Stimulated activated CD4-positive, alpha-beta T cell treated with anti-CD3 and anti-CD28 coated beads, Interleukin-15, amount 100 ng/mL, for 24 hours (primary cell): ENCODE measurements at places on chromosomes 3 and 15.

GRCh38 chr3:128845778-128846485, 33.5 kb upstream of the ACAD9 start:
- peak; percentile 92 for DNase-seq

DNA sequence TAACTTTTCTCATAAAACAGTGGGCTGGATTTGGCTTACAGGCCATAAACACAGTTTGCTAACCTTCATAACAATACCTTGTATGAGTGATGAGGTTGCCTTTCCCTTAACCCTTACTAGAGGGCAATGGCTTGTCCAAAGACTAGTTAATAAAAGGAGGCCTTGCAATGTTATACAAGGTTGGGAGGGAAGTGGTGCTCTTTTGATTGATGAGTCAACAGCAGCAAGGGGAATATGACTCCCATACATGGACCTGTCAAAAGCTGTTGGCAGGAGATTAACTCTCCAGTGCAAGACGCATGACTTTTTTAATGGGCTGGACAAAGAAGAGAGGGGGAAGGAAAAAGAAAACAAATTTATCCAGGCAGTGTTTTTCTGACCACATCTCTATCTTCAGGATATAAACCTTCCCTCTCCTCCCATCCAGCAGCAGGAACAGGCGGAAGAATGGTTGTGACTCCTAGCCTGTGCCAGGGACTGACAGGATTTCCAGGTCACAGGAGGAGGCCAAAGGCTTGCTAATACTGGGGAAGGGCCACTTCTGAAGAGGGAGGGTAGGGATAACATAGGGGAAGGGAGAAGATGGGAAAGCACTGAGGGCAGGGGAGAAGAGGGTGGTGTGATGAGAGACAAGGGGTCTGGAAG, 35.2 kb upstream of the ARL14 start:
- no peak for DNase-seq

- no peak for DNase-seq
Measured at GRCh38 chr3:49718858-49719213, 648 bp downstream of the AMIGO3 start.

GRCh38 chr3:177349384-177349783, 152.1 kb upstream of the TBL1XR1 start:
- no peak for DNase-seq

DNA sequence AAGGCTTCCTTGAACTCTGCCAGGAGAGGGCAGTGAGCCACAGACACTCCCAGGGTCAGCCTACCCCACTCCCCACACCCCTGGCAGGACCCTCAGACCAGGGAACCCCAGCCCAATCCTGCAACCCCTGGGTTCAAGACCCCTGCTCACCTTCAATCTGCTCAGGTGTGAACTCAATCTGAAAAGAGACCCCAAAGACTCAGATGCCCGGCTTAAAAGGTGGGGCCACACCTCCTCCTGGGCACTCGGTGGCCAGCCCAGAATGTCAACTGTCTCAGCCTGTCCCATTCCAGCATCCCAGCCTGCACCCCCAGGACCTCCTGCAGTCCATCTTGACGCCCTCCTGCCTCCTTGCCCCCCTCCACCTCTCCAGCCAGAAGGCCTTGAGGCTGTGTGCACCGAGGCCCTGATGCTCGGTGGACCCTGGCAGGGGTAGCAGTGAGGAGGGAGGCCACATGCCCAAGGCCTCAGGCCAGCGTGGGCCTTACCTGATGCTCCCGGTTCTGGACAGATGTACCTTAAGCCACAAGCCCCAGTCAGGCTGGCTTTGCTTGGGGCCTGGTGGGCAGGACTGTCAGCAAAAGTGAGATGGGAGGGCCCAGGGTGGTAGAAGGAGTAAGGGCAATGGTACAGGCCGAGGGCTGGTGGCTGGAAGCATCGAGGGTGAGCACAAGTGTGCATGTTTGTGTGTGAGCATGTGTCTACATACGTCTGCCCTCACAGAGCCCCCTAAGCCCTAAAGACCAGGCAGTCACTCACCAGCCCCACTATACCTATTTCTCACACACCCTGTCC, 2.2 kb downstream of the MYL3 start:
- DNase-seq: no peak

DNA sequence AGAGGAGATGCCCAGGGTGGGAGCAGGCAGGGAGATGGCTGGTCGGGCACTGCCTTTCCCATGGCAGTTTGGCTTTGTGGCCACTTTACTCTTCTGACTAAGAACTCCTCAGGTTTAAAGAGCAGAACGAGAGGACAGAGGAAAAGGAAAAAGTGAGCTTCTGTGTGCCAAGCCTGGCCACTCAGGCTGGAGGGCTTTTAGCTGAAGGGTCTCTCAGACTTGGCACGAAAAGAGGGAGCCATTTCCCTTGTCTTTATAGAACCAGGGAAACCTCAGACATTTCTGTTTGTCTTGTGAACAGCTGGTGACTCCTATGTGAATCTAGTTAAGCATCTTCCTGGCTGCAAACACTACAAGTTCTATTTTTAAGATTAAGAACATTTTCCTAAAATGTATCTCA, 23.3 kb upstream of the PSMD6 start:
- no peak for DNase-seq

- DNase-seq: peak; percentile 11
Measured at GRCh38 chr3:192772240-192772894, 45.0 kb upstream of the FGF12 start.

DNA sequence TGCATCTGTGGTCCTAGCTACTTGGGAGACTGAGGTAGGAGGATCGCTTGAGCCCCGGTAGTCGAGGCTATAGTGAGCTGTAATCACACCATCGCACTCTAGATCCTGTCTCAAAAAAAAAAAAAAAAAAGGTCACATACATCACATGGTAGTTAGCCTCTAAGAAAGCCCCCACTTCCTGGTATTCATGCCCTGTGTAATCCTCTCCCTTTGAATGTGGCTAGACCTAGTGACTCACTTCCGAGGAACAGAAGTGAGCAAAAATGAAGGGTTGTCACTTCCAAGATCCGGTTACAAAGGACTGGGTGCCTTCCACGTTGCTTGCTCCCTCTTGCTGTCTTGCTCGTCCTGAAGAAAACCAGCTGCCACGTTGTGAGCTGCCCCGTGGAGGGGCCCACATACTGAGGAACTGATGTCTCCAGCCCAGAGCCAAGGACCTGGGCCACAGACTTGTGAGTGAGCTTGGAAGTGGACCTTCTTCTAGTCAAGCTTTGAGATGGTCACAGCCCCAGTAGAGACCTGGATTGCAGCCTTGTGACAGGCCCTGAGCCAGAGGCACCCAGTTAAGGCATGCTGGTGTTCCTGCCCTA, 12.6 kb upstream of the LCTL start:
- no peak for DNase-seq

DNA sequence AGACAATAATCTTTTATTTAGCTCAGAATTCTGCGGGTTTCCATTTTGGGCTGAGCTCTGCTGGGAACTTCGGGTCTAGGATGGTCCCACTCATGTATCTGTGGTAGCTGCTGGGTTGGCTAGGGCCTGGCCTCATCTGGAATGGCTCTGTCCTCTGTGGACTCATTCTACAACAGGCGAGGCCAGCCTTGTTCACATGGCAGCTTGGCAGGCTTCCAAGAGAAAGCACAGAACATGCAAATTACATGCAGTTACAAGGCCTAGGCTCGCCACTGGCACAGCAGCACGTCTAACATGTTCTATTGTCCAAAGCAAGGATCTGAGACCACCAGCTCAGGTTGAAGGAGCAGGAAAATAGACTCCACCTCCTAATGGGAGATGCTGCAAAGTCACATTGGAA, 431.4 kb downstream of the PDCD6IP start:
- DNase-seq: no peak

DNA sequence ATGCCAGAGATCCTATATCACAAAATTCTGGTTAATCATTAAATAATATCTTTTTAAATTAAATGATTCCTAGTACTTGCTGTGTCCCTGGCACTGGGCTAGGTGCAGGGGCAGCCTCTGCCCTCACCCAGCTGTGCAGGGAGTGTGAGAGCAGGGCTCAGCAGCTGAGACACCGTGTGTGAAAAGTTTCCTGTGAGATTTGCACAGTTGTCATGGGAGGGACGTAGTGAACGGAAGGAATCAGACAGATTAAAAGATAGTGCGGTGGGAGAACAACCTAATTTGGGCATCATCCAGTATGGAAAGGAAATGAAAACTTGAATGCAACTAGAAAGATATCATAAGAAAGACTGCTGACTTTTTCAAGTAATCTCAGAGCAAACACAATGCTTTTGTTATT, 204.1 kb downstream of the SSR3 start:
- DNase-seq: no peak

DNA sequence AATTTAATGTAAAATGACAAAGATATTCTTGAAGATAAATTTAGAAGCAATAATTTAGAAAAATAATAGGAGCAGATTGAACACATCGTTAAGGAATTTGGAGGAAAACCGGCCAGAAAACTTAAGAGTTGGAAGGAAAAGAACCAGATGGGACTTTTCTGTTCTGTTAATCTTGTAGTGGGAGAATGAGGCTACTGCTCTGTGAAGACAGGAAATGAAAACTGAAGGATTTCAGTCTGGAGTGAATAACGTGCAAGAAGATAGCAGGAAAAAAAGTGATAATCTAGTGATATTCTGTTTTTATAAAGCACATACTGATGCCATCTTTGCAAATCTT, 74.2 kb downstream of the DPPA2 start:
- no peak for DNase-seq

GRCh38 chr15:34365091-34365825, 1.7 kb downstream of the LPCAT4 start:
- peak; percentile 9 for DNase-seq

DNA sequence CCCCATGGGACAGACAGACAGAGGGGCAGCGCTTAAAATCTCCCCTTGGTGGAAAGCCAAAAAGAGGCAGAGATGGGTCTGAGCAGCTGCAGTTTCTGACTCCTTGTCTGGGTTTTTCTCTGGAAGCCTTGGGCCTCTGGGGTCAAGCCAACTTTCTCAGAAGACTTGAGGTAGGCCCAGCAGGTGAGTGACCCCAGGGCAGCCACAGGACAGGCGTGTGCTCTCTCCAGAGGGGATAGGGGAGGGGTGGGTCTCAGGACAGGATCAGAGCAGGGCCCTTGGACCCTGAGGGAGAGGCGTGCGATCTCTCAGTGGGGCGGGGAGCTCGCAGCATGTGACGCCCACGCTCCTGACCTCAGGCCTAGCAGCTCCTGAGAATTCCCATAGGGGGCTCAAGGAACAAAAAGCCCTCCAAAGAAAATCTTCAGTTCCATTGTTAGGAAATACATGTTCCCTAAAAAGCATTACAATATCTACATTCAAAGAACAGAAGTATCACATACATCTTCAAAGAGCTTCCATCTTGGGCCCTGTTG, 34.6 kb upstream of the DUSP7 start:
- DNase-seq: no peak

- DNase-seq: no peak
Measured at GRCh38 chr15:47351501-47351900, 365.8 kb upstream of the SEMA6D start.

DNA sequence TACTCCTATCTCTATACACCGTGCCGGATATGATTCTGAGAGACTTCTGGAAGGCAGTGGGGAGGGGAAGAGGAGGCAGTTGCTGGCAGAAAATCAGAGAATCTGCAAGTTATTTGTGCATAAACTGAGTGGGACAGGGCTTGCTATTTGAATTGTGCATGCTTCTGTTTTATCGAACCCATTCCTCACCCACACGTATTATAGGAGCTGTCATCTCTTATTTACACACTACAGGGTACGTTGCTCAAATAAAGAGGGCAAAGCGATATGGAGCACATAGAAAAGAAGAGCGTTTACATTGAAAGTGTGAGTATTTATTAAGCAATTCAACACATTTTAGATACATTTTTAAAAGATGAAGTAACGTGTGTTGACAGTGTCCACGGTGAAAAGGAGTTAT, 191.6 kb downstream of the CPNE4 start:
- DNase-seq: no peak

DNA sequence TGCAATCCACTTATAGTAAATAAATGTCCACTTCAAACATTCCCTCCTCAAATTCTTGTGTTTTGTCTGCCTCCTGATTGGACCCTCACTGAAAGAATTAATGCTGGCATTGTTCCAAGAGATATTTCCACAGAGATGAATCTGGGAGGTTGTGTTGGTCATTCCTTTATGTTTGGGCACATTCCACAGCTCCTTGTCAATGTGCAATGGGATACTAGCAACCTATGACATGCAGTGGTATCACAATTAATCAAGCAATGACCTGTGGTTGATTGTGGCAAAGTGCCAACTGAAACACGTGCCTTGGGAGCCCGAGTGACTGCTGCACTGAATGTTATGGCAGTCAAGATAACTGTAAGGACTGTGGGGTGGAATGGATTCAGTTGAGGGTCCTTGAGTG, 55.0 kb upstream of the SNRPN start:
- no peak for DNase-seq

- no peak for DNase-seq
Measured at GRCh38 chr3:180277041-180277440, 240.3 kb upstream of the PEX5L start.

- DNase-seq: no peak
Measured at GRCh38 chr3:5423523-5423922, 236.0 kb downstream of the EDEM1 start.

DNA sequence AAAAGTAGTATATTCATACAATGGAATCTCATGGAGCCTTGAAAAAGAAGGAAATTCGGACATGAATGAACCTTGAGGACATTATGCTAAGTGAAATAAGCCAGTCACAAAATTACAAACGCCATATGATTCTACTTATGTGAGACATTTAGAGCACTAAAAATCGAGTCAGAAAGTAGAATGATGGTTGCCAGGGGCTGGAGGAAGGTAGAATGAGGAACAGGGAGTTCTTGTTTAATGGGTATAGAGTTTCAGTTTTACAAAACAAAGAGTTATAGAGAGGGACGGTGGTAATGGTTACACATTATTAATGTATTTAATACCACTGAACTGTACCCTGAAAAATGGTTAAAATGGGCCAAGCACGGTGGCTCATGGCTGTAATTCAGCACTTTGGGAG, 19.5 kb downstream of the UBXN7 start:
- DNase-seq: no peak

- peak; percentile 79 for DNase-seq
Measured at GRCh38 chr15:41894791-41895463, 1.1 kb upstream of the SPTBN5 start.

DNA sequence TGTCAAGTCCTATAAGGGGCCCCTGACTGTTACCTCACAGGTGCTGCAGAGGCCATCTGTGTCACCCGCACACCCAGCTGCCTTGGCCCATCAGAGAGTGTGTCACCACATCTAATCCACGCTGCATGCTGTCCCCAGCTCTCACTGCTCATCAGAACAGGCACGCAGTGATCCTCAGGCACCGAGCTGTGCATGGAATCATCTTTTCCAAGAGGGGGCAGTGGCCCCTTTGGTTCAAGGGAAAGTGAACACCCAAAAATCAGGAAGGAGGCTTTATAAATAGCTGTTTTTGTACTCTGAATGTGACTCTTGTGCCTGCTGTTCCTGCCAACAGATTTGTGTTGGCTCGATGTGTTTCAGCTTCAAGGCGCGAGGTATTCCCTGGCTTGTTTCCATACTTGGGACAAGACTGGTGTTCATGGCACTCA, 110.3 kb upstream of the ETV5 start:
- DNase-seq: no peak

GRCh38 chr15:82138306-82138705, 92.5 kb upstream of the MEX3B start:
- DNase-seq: no peak

GRCh38 chr15:94412979-94413746, 181.8 kb downstream of the MCTP2 start:
- no peak for DNase-seq
